ENCODE measurements at places on chromosomes 6 and 20.

- DNase-seq = no peak
Observed at GRCh38 chr6:133804265-133804664, 84.6 kb upstream of the TCF21 start.

DNA sequence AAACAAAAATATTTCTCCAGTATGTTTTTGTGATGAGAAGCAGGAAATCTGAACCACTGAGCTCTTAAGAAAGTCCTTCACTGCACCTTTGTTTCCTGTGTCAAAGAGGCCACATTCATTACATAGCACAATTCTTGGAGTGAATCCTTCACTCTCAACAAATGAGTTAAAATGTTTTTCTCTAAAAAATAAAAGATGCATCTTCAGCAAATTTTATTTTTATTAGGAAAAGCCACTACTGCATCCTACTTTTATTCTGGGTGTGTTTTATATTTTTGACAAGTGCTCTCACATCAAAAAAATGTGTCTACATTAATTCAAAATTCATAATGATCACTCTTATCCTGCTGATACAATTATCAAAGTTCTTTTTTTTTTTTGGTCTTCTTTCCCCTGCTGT lies 76.3 kb downstream of the PLCB4 start:
- no peak for DNase-seq

GRCh38 chr6:24935366-24936152 lies at the start of gene RIPOR2:
TSS of gene RIPOR2 (minus strand) at chr6:24935960. CDS start at chr6:24935898, 62 bp downstream.
- DNase-seq = no peak

DNA sequence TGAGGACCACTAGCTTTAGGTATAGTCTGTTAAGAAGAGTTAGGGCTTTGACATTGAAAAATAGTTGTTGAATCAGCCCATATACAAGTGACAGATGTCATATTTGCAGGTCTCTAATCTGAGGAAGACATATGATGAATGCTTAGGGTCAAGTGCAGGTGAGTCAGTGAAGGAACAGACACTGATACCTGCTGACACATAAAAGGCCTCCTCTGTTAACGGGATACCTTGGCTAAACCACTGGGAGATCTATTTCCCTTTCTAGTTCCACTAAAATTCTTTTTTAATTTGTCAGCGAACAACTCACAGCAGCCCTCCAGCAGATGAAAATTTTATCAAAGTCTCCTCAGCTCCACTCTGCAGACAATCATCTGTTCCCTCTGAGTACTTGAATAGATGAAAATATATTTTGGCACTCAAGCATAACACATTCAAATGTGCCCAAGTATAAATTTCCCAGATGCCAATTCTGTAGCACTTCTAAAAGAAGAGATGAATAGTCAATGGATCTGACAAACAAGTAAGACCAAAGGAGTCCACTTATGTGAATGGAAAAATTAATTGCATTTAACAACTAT lies 154.0 kb downstream of the KIF16B start:
- DNase-seq = no peak

DNA sequence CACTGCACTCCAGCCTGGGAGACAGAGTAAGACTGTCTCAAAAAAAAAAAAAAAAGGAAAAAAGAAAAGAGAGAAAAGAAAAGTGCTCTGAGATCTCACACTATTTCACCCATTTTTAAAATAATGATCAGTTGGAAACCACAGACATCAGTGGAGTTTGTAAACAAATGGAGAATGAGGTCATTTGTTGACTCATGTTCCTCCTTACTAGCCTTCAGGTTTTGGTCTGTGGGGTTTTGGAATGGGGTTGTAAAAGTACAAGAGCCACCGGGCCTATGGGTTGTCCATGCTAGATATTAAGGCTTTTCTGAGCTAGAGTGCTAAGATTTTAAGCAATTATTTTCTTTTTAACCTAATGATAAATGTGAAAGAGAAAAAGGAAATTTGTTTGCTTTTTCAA lies 104.4 kb upstream of the PRL start:
- DNase-seq = no peak

DNA sequence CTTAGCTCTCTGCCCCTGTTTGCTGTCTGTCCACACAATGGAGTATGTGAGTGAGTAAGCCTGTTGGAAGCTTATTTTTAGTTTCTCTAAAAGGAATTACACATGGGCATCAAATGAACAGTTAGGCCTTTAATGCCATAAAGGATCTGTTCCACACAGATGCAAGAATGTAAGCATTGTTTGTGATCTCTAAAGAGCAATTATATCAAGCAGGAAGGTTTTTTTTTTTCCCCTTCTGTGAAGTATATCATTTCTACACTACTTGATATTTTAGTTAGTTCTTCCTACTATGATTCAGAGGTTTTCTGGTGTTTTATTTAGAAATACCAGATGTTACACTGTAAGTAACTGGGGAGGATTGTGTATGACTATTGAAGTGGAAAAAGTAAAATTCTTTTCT lies 627.5 kb downstream of the COL12A1 start:
- no peak for DNase-seq

DNA sequence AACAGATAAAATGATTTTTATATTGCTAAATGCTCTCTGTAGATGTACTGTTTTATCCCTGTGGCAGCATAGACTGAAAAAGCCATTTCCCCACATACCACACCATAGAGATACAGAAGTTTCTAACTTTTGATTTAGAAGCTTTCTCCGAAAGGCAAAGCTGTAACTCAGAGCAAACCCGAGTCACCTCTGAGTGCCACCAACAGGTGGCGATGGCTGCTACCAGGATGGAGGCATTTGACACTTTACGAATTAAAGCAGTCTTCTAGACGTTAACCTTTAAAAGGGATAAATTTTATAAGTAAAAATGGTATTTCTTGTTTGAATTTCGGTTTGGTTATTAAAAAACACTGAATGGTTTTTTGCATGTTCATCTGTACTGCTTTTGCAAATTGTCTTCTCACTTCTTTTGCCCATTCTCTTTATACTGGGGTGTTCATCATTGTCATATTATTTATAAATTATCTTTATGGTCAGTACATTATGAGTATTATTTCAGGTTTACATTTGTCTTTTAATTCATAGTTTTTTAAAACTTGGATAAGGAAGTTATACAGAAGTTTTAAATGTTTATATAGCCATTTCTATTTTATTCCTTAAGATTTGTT lies 201.0 kb upstream of the CEP162 start:
- DNase-seq = peak; percentile 4

DNA sequence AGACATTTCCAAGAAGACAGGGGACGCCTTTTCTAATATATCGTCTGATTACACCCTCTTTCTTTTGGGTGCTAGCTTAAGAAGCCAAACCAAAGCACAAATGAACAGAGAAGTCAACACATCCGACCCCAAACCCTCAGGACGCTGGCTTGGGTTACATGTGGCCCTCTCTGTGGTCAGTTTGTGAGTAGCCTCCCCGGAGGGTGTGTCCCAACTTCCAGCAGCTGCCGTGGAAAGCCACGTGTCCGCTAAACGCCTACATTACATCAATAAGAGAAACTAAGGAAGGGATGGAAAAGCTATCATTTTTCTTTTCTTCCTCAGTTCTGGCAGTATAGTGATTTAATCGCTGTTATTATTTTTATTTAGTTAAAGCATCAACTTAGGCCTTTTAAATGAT lies 487 bp upstream of the BMP6 start:
- DNase-seq = no peak

- DNase-seq = no peak
Observed at GRCh38 chr6:35145757-35146156, 4.6 kb upstream of the TCP11 start.

GRCh38 chr20:63284083-63284440 lies 8.9 kb upstream of the COL20A1 start:
- DNase-seq = no peak

DNA sequence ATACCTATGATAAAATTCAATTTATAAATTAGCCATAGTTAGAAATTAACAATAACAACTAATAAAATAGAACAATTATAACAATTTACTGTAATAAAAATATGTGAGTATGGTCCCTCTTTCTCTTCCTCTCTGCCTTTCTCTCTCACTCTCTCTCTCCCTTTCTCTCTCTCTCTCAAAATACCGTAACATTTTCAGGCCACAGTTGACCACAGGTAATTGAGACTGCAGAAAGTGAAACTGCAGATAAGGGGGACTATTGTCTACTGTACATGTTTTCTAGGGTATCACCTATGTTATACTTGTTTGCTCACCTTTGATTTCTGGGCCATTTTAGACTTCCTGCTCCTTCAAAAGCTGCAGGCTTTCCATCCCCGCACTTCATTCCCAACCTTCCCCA lies 46.8 kb downstream of the LY86 start:
- no peak for DNase-seq

GRCh38 chr6:11538052-11538818 lies 686 bp downstream of the TMEM170B start:
- DNase-seq = no peak

DNA sequence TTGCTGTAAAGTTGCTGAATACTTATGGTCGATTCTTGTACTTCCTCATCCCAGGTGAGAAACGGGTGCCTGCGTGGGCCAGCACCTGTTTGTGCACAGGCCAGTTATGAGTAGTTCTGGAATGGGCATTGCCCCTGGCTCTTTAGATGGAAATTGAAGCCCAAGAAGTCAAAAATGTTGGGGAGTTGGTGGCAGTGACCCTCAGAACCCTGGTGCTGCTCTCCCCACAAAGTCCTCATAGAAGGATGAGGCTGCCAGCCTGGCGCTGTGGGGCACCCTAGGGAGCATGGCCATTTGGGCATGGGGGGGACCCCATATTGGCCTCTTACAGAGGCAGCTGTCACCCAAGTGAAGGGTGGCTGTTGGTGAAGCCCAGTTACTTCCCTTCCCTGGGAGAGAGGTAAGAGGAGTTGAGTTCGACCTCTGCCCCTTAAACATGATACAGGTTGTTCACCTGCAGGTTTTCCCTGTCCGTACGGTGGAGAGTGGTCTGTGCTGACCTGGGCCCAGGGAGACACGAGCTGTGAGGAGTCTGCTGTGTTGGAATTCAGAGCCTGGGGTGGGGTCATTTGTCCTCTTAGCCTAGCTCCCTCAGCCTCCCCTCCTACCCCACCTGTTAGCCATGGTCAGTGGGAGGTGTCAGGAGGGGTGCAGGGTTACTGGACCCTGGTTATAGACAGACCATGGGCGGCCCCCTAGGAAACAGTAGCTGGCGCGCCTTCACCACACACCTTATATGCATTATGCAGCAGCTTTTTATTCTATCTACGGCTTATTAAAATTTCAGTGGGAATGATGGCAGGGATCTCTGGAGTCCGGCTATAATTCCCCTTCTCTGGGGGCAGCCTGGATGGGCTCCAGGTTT lies 4.9 kb downstream of the HMGA1 start:
- DNase-seq = no peak

GRCh38 chr6:132310921-132311320 lies 90.4 kb downstream of the MOXD1 start:
- no peak for DNase-seq

DNA sequence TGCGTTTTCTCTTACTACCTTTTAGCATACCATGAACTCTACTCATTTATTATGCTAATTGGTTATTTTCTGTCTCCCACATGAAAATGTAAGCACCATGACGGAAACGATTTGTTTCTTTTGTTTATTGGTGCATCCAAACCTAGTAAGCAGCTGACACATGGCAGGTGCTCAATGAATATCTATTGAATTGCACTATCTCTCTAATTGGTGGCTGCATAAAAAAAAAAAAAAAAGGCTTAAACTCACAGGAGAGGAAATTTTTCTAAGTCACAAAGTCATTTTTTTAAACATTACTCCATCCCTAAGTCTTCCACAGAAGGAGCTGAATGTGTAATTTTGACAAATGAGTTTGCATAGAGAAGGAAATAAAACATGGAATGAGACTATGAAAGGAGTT lies 608.4 kb downstream of the PTPRT start:
- DNase-seq = no peak

- DNase-seq = no peak
Observed at GRCh38 chr6:140871911-140872310, 1260.8 kb upstream of the GJE1 start.

DNA sequence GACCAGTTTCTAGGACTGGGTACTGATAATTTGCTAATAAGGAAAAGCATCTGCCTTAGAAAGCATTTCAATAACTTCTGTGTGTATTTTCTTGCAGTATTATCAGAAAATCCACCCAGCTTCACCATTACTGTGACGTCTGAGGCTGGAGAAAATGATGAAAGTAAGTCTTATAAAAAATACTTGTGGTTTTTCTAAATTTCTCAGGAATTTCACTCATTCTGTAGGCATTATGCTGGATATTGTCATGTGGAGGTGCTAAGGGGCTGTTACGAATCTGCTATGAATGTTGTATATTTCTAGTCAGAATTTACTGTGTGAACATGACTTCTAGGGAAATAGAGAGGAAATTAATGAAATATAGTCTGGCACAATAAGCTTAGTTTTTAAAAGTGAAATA lies 8.9 kb downstream of the RWDD1 start:
- DNase-seq = no peak

GRCh38 chr6:47759364-47759763 lies 22.5 kb upstream of the OPN5 start:
- DNase-seq = no peak

- DNase-seq = no peak
Observed at GRCh38 chr6:22878706-22879105, 309.3 kb downstream of the HDGFL1 start.

GRCh38 chr6:741410-742339 lies 48.7 kb upstream of the EXOC2 start:
- DNase-seq = no peak

DNA sequence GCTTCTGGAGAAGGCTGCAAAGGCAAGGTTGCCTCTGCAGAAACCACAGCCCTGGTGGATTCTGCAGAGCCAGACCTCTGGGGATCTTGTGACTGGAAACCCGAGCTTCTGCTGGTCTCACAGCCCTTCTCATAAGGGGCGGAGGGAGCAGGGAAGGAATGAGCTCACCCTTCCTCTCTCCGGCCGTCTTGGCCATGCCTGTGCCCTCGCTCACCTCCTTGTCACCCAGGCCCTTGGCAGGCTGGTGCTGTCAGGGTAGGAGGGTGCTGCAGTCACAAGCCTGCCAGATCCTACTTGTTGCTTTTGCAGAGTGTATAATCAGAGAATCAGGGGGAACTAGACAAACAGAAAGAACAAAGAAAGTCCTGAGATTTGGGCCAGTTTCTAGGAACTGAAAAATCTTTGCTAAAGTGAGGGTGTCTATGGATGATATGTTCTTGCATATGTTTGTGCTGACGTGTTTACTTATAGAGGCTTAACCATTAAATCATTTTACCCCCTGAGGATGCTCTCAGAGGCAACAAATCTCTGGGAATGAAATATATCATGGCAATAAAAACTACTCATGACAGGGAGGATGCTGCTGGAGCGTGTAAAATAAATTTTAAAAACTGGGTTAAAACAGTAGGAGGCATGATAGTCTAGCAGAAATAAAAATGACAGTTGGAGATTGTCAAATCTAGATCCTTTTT lies 244.9 kb upstream of the SOX4 start:
- DNase-seq = no peak

GRCh38 chr6:77879527-77879926 lies 226.7 kb downstream of the MEI4 start:
- DNase-seq = no peak

All from hematopoietic multipotent progenitor cell treated with erythropoietin and hydrocortisone succinate and interleukin-3 and kit ligand, for 15 days (in vitro differentiated cells).